ENCODE measurements at places on chromosomes 5 and 9.

DNA sequence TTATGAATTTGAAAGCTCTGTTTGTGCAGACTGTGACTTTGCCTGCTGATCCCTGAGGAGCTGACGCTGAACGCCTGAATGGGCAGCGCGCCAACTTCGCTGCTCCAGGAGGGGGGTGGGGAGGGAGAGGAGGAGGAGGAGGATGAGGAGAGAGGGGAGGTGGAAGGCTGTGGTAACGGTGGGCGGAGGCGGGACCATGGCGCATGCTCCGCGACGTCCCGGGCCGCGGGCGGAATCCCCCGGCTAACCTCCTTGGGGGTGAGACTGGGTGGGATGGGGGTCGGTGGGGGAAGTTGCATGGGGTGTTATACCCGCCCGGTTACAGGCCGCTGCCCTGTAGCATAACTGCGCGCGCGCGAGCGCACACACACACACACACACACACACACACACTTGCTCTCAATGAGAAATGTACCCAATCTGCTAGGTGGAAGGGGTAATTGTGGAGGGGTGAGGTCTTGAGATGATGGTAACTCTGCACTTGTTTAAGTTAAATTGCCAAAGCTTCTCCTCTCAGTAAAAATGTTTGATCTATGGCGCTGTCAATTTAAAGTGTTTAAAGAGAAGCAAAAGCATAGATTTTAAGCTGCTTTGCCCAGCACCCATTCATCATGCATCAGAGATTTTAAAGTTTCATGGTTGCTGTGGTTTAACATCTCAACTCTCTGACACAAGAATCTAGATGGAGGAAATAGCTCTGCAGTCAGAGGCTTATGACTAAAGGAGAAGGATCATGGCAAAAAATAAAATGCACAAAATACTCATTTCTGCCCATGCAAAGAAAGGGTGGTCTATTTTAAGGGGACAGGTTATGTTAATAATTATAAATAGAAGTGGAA lies 76.6 kb upstream of the TBCA start:
- DNase-seq = no peak

- DNase-seq = no peak
Observed at GRCh38 chr5:8360012-8360411, 491.1 kb downstream of the MTRR start.

DNA sequence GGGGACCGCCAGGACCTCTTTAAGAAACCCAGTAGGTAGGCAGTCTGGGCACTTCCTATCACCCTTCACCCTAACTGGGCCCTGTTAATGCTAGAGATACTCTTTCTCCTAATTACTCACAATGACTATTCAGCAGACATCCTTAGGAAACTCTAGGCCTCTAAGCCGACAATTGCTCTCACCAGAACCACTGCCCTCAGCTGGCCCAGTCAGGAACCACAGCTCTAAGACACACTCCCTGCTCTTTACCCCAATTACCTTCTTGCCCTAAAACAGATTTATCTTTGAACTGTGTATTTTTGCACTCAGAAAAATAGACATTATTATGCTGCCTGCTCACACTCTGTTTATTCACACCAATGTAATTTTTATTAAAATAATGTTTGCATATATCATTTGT lies 432.6 kb upstream of the SLC30A5 start:
- DNase-seq = no peak

DNA sequence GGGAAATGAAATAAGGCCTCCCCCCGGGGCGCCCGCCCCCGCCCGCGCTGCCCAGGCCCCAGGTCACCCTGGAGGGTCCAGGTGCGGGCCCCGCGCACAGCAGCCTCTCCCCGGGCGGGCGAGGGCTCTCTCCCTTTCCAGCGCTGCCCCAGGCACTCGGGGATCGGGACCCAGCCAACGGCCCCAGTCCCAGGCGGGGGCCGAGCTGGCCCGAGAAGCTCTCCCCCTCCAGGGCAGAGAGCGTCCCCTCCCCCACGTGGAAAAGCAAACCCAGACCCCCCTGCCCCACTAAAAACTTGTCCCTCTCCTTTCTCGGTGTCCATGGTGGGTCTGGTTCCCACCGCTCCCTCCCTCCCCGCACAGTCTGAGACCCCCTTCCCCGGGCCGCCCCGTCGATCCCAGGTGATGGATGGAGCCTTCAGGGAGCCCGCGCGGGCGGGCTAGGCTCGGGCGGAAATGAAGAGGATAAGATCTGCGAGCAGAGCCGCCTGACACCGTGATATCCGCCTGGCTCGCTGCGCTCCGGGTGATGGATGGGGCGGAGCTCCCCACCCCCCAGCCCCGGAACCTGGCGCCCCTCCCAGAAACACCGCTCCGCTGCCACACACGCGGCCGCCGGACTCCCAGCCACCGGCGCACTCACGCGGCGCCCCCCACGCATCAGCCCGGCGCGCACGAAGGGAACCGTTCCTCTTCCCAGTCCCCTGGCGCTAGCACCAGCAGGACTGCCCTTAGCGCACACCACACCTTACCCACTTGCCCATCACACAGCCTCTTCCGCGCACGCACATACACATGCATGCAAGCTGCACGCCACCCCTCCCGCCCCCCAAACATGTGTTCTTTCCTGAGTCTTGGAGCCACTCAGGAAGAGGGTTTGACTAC lies 81.7 kb upstream of the ZBTB43 start:
- DNase-seq = peak; percentile 43

DNA sequence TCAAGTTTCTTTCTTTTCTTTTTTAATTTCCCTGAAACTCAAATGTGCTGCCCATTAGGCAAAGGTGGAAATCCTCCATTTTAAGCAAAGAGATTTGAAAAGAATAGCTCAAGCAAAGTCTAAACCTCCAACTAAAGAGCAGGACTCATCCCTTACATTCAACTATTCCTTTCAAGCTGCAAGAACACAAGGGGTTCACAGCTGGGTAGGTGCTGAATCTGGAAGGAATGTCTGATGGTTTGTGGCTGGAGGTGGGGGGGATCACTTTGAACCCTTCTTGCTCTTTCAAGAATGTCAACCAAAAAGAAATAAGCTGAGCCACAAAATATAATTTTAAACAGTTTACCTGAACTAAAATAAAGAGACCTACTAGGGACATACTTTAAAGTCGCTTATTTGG lies 375.7 kb upstream of the CDH10 start:
- no peak for DNase-seq

- no peak for DNase-seq
Observed at GRCh38 chr5:54212331-54212730, 98.0 kb downstream of the ARL15 start.

- DNase-seq = no peak
Observed at GRCh38 chr9:80501635-80502034, 929.9 kb downstream of the TLE4 start.

DNA sequence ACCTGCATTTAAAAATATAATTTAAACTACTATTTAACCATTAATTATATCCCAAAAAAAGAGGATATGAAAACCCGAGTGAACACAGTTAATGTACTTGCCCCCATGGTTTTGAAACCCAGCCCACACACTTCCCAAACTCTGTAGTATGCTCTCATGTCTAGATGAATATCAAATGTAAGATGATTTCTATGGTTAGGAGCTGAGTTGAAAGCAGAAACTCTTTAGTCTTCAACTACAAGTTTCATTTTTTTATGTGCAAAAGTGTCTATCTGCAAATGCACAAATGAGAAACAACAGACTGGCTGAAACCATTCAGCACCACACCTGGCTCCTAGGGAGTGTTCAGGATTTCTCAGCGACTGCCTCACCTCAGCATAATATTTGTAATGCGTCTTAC lies 183.3 kb downstream of the SEMA5A start:
- no peak for DNase-seq

DNA sequence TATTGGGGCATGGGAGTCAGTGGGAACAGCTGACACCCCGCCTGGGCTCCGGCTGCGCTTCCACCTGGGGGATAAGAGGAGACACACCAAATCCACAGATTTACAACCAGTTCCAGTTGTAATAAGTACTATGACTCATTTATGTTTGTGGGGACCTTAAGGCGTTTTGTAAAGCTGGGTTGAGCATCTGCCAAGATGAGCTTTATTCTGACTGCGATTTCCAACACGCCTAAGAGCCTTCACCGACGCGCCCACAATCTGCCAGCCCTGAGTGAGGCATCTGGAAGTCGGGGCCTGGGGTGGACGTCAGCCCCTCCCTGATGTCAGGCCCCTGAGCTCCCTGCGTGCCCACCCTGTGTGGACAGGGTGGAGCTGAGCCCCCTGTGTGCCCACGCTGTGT lies 14.3 kb upstream of the LHX3 start:
- no peak for DNase-seq

GRCh38 chr5:65141493-65141892 lies 340.2 kb downstream of the ADAMTS6 start:
- no peak for DNase-seq

DNA sequence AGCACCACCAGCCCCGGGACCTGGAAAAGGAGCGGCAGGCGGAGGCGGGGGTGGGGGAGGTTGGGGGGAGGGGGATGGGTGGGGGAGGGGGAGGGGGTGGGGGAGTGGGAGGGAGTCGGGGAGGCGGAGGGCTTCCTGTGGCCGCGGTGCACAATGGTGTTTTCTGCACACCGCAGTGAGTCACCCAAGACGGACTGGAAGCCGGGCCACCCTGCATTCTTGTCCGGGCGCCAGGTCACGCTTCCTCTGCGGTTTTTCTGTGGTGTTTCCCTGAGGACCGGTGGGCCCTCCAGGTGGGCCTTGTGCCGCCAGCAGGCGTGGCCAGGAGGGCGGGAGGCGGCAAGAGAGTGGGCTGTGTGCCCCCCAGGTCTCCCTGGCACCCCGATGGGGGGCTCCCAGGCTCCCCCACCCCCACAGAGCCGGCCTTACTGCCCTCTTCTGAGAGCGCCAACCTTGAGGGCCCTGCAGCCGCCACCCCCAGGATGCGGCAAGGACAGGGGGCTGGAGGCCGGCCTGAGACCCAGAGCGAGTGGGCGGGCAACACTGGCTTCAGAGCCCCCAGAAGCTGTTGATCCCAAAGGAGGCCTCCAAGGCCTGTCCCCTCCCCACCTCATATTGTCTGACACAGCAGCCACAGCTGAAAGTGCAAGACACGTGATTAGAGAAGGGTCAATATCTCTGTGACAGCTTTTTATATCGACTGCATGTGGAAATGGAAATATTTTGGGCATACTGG lies 11.1 kb downstream of the EXD3 start:
- DNase-seq = no peak

DNA sequence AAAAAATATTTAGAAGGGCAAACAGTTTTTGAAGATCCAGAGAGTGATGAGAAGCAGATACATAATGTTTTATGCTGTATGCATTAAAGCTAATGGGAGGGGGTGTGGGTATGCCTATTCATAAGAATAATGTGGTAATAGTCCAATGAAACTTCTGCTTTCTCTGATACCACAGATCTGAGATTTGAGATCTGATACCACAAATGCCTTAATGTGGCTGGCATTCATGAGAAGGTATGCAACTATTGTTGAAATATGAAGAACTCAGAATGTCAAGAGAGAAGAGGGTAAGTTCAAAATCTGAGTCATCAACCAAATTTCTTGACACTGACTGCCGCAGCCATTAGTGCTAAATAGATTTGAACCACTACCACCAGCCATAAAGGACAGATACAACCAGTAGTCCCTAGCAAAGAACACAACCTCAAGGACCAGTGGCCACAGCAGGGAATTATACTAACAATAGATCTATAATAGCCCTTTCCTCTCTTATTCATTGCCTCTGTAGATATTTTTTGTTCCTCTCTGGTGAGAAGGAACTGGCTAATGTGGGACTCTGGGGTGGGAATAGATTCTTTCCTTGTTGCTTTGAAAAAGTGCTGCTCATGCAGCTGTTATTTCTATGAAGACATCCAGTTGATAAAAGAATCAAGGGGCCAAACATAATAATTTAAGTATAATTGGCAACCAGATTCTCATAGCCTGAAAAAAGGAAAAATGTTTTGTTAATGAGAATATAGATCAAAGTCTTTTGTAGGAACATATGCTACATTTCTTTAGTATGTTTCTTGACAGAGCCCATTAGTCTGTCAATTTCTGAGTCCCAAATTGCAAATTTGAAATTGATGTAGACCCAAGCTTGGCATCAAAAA lies 256.5 kb upstream of the ZNF608 start:
- no peak for DNase-seq

- DNase-seq = no peak
Observed at GRCh38 chr9:115884846-115885245, 268.7 kb upstream of the PAPPA start.
